GM12865 (cell line): ENCODE measurements at places on chromosomes 1 and 21.
A peak's percentile ranks its signal among the peaks of the same experiment; 100 is the strongest.

DNA sequence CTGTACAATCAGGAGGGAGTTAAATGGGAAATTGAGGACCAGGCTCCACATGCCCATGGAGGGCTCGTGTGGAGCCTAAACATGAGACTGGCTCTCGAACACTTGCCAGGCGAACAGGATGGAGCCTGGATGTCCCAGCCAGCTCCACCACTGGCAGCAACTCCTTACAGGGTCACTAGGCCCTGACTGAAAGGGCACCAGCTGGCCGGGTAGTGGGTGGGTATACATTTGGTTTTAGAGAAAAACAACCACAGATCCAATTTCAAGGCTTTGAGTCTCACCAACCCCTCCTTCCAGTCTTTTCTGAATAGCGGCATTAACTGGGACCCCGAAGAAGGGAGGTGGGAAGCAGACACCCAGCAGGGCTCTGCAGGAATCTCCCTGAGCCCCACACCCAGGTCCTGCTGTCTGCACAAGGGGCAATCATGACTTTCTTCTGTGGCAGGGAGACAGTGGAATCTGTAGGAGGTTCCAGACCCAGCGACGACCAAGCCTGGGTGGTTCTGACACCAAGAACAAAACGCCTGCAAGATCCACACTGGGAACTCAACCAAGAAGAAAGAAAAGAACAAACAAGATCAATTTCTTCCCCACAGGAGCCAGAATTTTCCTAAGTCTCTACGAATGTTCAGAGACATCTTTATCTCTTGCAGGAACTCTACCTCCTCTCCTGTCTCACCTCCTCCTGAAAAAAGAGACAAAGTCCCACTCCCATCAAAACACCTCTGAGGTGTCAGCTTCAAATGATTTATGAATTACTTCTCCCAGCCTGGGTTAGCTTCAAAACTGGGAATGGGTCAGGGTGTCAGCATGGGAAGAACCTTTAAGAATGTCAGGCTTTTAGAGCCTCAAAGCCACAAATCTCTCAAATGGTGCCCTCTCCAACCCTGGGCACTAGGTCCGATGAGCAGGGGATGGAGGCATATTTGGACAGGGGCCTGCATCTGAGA is 26.5 kb upstream of the SRP9 start:
- no peak for DNase-seq

- no peak for DNase-seq
Measured at GRCh38 chr1:86472152-86472551, 3.4 kb downstream of the CLCA1 start.

- DNase-seq: no peak
Measured at GRCh38 chr1:156474966-156475365, 25.6 kb downstream of the MEF2D start.

GRCh38 chr1:147341246-147341645 is 98.8 kb downstream of the CHD1L start:
- DNase-seq: no peak

- DNase-seq: no peak
Measured at GRCh38 chr1:153292740-153293479, 19.8 kb downstream of the PGLYRP3 start.

DNA sequence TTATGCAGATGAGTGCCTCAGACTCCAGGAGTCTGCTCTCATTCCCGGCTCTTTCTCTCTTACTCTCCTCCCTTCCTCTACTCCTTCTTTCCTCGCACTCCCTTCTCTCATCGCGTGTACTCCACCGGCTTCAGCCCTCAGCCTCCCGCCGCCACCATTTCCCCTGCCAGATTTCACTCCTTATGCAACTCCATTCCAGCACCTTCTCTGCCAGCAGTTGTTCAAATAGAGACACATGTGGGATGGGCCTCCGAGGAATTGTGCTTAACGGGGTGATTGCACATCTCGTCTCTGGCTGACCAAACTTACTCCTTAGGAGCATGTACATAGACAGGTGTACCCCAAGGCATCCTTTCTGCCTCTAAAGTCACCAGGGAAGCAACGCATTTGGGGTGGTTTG is 2.1 kb downstream of the CNTN2 start:
- DNase-seq: no peak

- DNase-seq: no peak
Measured at GRCh38 chr1:114794038-114794437, 13.6 kb upstream of the SIKE1 start.

- no peak for DNase-seq
Measured at GRCh38 chr1:218772575-218772974, 401.1 kb upstream of the LYPLAL1 start.

DNA sequence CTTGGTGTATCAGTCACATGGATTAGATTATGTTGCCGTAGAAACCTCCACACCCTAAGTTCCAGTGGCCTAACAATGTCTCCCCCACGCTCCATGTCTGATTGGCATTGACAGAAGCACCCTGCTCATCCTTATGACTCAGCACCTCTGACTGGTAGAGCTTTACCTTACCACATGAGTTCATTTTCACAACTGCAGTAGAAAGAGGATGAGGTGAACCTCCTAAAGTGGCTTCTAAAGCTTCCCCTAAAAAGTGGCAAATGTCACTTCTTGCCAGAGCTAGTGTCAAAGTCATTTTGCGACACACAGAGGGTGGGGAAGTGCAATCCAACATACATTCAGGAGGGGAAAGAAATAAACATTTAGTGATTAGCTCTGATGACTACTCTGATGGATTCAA is 30.6 kb upstream of the LYPD8 start:
- peak; percentile 44 for DNase-seq

DNA sequence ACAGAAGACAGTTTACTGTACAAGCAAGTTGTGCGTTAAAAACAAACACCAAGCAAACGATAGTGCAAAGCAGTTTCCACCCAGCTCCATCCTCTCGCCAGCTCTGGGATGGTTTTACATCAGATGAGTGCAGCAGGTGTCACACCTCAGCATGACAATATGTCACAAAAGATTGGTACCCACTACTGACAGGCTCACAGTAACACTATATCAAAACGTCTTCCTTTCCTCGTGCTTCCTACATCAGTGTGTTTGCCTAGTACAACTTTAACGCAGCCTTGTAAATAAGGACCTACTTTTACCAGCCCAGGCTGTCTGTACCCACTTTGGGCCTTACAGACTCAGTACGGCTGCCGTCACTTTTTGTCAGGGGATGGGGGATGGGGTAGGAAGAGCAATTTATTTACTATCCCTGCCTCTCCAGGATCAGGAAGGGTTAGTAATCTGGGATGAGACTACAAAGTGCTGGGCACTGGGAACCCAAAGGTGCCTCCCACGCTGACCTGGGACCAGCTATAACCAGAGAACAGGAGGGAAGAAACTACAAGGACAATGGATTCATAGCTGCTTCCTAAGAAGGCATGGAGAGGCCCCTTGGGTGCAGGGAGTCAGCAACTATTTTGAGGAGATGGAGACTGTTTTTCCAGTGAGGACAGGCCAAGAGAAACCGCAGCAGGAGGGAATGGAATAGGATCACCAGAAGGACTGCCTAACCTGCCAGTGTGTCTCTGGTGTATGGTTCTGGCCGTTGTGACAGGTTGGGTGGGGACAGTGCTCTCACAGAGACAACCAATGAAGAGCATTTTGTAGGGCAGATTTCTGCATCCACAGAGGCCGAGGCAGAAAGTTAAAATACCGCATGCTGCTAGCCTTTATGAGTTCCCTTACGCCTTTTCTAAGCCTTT is 30.2 kb downstream of the RUNX3 start:
- DNase-seq: peak; percentile 65

GRCh38 chr1:115732316-115732715 is 36.2 kb downstream of the CASQ2 start:
- DNase-seq: no peak

DNA sequence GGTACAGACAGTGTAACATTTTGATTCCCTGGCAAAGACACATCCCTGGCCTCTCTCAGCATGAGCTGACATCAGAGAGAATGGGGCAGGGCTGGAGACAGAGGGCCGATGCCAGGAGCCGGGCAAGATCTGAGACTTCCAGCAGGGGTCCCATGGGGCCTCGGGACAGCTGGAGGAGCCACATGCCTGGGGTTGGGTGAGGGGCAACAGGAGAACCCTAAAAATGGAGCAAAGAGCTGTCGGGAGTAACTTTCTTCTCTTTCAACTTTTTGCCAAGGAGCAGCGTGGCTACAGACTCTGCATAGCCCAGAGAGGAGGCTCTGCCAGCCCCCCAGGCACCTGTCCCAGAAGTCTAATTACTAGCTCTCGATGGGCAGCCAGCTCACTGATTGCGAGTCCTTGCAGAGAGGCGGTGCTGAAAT is 130.8 kb downstream of the LACTBL1 start:
- DNase-seq: no peak

- DNase-seq: peak; percentile 52
Measured at GRCh38 chr1:19643602-19644394, at the start of gene NBL1. Gene NBL1, plus strand, starts transcription at chr1:19644311. Its CDS starts 10,720 bp downstream, at chr1:19655031.

DNA sequence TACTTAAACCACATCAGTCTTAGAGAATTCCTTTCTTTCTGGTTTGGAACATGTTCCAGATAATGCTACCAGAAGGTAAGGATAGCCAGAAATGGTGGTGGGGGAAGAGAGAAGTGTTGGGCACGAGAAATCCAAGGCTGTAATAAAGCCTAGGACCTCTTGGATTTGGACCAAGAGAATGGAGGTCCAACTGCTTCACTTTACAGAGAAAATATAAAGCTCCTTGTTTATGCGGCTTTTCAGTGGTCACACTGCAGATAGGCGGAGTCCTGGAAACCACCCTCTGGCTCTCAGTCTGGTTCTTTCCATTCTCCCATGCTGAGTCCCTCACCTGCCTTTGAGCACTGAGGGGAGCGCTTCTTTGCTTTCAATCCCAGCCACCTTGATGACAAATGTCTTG is 87.8 kb downstream of the ADCY10 start:
- DNase-seq: no peak

GRCh38 chr21:25370311-25370744 is 237.0 kb downstream of the MRPL39 start:
- DNase-seq: no peak

DNA sequence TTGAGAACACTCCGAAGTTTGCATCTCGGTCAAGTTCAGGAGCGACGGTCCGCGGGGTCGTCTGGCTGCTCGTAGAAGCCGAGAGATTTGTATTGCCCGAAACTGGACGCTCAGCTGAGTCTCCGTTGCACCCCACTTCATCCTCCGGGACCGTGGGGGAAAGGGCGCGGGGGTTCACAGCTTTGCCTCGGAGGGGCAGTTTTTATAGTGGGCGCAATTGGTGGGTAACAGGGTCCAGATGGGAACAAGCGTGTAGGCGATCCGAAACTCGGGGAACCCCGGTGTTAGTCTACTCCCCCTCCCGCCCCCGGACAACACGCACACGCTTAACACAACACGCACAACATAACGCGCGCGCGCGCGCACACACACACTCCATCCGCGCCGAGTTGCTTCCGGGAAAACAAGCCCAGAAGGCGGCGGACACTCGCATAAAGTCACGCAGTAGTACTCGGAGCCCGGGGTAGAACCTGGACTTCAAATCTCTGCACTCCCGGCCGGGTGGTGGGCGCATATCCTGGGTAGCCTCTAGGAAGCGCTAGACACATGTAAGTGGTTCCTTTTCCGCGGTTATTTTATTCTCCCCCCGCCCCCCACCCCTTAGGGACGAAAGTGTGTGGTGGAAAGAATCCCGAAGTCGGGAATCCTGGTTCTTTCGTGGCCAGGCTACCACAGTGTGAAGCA is 1.1 kb upstream of the JUN start:
- DNase-seq: peak; percentile 88

DNA sequence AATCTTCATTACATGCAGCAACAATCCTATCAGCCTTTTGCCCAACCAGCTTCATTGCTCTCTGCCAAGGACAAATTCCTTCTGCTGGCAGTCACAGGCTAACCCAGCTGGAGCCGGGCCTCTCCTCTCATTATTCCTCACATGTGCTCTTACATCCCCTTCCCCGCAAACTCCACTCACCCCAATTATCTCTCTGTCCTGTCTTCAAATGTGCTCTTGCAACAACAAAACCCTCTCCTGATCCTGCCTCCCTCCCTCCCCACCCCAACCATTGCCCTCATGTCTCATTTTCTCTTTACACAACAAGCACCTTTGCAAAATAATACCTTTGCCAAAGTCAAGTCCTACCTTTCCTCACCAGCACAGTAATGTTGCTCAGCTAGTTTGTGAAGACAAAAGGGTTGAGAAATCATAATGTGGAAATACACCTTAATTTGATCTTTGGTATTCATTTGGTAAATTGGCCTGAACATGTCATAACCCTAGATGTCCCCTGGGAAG is 36.0 kb upstream of the DHCR24 start:
- DNase-seq: no peak

DNA sequence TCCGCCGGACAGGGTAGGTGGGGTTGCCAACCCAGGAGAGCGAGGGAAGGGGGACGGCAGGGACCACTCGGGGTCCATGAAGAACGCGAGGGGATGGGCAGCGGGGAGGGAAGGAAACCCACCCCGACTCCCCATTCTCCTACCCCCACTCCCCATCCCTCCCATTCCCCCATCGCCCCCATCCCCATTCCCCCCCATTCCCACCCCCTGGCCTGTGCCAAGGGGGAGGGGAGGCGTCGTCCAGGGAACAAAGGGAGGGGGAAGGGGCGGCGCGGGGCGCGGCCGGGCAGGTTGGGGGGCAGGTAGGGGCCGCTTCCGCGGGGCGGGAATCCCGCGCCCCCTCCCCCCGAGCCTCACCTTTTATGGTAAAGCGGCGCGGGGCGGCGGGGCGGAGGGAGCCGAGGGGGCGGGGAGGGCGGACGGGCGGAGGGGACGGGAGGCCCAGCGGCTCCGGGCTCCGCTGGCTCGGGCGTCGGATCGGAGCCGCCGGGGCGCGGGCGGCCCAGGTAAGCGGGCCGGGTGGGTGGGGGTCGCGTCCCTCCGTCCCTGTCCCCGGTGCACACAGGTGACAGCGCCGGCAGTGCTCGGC is at the start of gene FBLIM1:
Gene FBLIM1 (plus strand): TSS at position 453 of the 589 bp plus-strand sequence. CDS start 6,189 bp downstream, outside the sequence.
- no peak for DNase-seq

DNA sequence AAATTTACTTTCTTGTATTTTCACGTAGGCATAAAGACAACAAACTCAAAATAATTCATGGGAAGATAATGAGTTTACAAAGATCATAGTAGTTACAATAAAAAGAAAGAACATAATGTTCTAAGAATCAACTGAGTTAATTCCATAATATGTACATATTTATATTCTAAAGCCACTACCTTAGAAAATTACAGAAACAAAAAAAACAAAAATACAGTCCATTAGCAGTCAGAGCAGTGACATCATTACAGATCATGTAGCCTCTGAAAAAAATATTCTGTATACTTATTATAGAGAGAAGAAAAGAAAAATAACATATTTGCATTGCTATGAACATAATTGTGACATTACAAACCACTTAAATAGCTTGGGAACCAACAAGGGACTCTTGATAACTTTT is 360.1 kb upstream of the RGS18 start:
- DNase-seq: no peak

DNA sequence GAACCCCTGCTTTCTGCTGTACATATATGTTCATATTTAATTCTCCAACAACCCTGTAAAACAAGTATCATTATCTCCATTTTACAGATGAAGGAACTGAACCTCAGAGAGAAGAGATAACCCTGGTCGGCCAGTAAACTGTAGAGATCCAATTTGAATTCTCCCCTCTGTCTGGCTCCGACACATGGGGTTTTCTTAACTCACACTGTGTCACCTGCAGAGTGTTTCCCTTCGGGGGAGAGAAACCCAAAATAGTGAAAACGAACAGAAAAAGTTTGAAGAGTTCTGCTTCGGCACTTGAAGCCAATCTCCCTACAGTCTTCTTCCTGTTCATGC is 17.4 kb upstream of the BCAR3 start:
- no peak for DNase-seq

- DNase-seq: no peak
Measured at GRCh38 chr1:172905452-172905851, 145.3 kb downstream of the TNFSF18 start.
